ENCODE measurements at places on chromosomes 1 and 21.

- DNase-seq = no peak
Measured at GRCh38 chr1:11072216-11072917, 12.5 kb upstream of the SRM start.

DNA sequence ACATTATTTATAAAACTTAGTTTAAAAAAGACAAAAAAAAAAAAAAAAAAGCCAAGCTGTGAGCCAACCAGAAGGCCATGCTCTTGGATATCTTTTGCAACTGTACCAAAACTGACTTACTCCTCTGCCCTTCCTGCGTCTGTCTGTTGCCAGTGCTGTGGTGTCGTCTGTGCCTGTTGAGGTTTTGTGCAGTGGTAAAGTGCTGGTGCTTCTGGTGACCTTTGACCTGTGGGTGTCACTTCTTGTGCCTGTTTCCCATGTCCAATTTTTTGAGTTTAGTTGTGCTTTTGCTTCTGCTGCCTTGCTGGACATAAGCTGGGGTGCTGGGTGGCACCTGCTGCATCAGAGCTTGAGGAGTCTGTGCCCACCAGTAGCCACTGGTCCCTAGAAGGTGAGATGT is 41.4 kb downstream of the RNF187 start:
- DNase-seq = no peak

- DNase-seq = no peak
Measured at GRCh38 chr1:175498002-175498401, 245.4 kb downstream of the TNR start.

DNA sequence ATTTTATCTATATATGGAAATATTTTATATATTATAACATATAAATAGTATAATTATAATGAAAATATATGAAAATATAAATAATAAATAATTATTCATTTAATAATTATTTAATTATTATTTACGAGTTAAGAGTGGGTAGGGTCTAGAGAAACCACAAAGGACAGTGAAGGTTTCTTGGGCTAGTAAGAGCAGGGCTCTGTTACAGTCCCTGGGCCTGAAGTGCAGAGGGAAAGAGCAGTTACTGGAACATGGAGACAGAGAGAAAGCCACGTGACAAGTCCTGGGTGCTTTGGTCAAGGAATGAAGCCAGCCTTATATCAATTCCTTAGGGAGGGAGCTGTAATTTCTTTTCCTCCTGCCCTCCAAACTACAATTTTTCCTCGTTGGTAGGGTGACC is 117.2 kb upstream of the OLIG2 start:
- no peak for DNase-seq

DNA sequence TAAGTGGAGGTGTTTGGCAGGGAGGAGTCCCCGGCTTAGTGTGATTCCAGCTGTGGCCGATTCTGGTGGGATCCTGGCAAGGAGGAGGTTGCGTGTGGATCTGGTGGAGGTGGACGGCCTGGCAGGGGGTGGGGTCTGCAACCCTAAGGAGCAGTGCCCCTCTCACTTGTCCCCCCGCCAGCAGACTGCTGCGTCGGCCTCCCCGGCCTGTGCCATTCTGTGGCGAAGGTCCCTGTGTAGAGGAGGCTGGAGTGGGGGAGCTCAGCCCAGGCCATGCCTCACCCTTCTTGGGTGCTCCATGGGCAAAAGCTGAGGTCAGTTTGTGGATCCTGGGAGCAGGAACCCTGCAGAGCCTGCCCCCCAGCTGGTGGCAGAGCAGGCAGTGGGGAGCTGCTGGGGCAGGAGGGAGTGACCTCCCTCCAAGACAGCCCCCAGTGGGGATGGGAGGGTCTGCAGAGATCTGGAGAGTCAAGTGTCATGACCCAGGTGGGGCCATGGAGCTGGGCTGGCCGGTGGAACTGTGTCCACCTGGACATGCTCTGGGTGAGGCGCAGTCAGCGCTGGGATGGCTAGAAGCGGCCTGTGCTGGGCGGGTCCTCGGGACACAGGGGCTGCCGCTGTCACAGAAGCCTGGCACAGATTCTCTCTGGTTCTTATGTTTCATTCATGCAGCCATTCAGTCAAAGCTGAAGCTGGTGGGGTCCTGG is 5.3 kb downstream of the MIB2 start:
- no peak for DNase-seq

GRCh38 chr1:30320581-30320890 is 402.8 kb downstream of the MATN1 start:
- no peak for DNase-seq

- DNase-seq = no peak
Measured at GRCh38 chr1:176768532-176768931, 305.6 kb downstream of the PAPPA2 start.

DNA sequence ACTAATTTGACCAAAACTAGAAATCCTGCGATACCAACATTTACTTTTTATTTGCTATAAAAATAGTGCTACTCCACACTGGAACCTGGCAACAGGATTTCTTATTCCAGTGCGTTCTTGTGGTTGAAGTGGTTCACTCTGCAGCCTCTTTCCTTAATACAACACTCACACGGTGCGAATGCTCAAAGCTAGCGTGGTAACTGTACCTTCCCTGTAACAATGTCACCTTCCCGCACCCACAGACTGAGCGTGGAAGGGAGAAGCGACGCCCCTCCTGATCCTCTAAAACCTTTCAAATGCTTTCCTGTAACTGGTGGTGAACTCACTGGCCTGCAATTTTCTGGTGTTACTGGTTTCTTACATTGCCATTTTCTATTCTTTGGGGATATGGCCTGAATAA is 132.2 kb downstream of the LRRC53 start:
- DNase-seq = no peak

GRCh38 chr21:14124266-14124665 is 86.5 kb downstream of the LIPI start:
- DNase-seq = no peak

DNA sequence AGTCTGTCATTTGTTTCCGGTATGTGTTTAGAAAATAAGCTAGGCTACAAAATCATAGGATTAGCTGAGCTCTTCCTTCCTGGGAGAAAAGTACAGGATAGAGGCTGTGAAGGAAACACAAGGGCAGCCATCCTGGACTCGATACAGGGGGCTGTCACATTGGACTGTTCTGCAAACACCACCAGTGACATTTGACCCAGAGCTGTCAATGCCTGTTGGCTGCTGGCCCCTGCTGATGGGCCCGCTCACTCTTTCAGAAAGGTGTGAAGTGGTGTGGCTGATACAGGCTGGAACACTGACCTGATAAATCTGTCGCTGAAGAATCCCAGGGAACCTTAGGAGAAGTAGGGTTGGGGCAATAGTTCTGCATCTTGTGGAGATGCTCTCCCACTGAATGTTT is 183.1 kb downstream of the RHOU start:
- no peak for DNase-seq

DNA sequence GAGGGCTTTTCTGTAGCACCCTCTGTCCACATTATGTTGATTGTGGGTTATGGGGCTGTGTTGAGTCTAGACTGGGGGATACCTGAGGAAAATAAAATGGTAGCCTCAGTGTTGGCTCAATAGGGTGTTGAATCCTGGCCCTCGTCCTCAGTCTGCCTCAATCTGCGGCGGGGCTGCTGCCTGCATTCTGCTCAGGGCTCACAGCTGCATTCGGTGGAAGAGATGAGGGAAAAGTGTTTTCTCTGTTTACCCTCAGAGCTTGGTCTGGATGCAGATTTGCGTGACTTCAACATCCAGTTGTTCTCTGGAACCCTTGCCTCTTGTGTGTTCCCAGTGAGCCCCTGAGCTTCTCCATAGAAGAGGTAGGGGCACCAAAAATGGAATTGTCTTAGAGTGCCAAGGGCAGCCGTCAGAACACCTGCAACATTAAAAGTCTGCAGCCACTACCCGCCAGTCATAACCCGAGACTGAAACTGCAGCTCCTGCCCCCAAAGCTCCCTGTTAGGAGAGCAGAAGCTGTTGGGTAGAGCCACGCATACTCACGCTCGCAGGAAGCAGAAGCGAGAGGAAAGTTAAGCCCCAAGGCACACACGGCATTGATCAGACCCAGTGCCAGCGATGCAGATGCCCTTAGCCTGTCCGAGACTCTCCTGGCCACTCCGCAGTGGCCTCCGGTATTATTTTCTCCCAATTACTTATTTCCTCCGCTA is 215.3 kb upstream of the C1orf174 start:
- no peak for DNase-seq
